Activated T-cell treated with anti-CD3 and anti-CD28 coated beads for 1 hour (primary cell): ENCODE measurements at places on chromosomes 1 and 21.

DNA sequence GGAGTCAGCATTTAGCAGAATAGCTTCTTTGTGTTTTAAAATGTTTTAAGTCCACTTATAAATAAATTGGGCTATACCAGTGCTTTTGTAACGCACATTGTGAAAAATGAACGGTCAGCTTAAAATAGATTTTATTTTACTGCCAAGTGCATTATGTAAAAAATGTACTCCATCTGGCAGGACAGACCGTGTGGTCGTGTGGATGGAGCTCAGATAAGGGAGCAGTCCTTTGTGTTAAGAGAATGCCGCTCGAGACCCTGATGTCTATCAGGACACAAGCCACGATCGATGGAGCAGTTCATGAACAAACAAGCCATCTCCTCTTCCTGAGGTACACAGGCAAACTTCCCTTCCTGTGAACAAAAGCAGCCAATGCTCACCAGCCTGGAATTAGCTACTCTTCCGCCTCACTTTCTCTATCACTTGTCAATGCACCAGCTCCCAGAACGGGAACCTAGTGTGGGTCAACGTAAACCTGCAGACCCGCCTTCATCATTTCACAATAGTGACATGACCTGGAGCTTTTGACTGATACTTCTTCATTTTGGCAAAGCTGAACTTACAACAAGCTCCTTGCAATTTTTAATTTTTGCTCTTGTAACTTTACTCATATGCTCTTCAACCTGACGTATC lies 243.5 kb downstream of the TGFB2 start:
- DNase-seq, result no peak

DNA sequence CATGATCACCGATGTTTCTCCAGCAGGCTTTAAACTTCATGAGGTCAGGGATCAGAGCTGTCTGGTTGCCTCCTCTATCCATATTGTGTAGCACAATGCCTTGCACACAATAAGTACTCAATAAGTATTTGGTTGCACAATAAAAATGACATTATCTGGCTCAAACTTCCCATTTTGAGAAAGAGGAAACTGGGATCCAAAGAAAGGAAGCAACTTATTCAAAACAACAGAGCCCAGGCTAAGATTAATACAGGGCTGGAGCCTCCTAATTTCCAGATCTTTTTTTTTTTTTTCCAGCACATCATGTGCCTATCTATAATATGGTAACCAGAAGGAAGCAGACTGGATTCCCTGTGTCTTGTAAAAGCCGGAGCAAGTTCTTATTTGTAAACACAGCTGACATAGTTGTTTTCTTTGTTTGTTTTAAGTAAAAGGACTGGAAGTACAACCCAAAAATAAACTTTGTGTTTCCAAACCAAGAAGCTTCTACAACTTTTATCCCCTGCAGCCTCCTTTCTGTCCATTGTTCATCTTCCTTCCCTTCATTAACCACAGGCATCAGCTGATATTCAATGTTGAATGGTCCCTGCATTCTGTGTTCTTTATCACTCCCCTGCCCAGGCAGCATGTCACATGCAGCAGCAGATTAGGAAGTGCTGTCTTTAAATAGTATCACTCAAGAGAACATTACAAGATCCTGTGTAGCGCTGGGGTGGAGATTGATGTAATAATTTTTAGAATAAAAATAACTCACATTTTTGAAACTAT lies 71.2 kb upstream of the HOOK1 start:
- no peak for DNase-seq

DNA sequence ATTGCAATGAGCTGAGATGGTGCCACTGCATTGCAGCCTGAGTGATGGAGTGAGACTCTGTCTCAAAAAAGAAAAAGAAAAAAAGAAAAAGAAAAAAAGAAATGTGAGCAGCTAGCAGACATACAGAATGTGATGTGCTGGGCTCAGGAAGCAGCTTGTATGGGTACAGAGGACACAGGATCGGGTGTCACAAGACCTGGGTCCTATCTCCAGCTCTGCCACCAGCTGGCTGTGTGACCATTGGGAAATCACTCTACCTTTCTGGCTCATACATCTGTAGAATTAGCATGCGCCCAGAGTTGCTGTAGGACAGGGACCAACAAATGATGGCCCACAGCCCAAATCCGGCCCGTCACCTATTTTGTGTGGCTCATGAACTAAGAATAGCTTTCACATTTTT lies 3.3 kb upstream of the PLA2G2C start:
- DNase-seq, result no peak

DNA sequence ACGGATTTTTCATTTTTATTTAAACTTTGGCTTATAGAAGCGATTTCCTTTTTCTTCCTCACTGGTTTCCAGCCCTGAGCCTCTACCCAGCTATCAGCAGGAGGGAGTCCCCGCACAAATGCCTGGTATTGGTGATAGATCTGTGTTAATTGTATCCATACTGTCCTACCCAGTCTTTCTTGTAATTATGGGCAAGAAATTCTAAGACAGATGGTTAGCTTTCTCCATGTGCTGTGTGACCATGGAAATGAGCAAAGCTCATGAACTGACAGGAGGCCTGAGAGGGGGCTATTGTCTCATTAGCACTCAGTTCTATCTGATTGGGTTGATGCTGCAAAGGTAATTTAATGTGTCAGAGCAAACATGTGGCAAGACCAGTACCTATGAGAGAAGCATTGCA lies 108.1 kb upstream of the IVNS1ABP start:
- DNase-seq, result no peak

- no peak for DNase-seq
Observed at GRCh38 chr21:35208810-35209517, 159.9 kb upstream of the RUNX1 start.

DNA sequence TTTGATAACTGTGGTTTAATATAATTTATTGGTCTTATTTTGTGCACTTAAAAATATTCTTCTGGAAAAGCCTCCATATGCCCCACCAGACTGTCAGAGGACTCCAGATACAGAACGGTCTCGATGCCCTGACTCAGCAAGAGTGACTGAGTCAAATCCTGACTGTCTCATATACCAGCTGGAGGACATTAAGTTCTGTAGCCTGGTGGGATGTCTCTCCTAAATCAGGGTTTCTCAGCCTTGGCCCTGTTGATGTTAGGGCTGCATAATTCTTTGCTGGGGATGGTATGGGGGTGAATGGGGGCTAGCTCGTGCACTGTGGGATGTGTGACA lies 67.7 kb upstream of the TLR5 start:
- DNase-seq, result no peak

GRCh38 chr1:48680411-48681035 lies 96.2 kb downstream of the BEND5 start:
- no peak for DNase-seq

- peak; percentile 67 for DNase-seq
Observed at GRCh38 chr1:147545133-147545532, 3.8 kb downstream of the BCL9 start.
